Dermis lymphatic vessel endothelial cell (primary cell): ENCODE measurements at places on chromosomes 7 and 10. TPM values are rescaled to one million over a fixed set of nuclear protein-coding genes. Genes with fewer than 3 reads are reported as not detected.

Gene COL28A1
- 0.17 TPM in 1 of 2 replicates, not detected in the other for total RNA-seq

Gene ANKRD1
- 92.0 and 289 TPM in 2 replicates for total RNA-seq

Gene VWDE
- total RNA-seq = under 0.01 TPM in 1 of 2 replicates, not detected in the other

Gene INTS15
- 8.9 and 13.5 TPM in 2 replicates for total RNA-seq

Gene CCM2
- total RNA-seq = 43.4 and 47.0 TPM in 2 replicates

Gene COL1A2
- total RNA-seq = 5.8 and 34.4 TPM in 2 replicates

Gene PRSS37
- not detected in 2 replicates for total RNA-seq

Gene TNS3
- 3.3 and 4.0 TPM in 2 replicates for total RNA-seq

Gene MARVELD1
- total RNA-seq = 6.2 and 7.5 TPM in 2 replicates

Gene EFCAB10
- total RNA-seq = not detected in 2 replicates

Gene GBX1
- not detected in 2 replicates for total RNA-seq

Gene TEX47
- not detected in 2 replicates for total RNA-seq

Gene ASB10
- not detected in 2 replicates for total RNA-seq

Gene OPN1SW
- total RNA-seq = not detected in 2 replicates
